ENCODE measurements at places on chromosomes 3 and 15.

DNA sequence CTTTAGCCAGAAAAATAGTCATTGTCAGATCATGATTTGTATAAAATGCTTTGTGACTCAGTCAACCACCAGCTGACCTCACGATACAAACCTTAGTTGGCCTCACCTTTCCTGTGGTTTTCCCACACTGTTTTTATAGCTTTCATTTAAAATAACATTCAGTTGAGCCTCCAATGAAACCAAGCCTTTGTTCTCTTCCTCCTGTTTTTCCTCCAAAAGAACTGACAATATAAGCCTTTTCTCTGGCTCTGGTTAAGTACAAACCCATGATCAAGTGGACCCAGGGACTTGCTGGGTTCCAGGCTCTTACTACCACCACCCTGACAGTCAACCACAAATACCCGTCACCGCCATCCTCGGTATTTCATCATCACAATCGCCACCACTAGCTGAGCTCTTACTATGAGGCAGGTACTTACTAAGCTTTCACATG lies 81.7 kb downstream of the TAMM41 start:
- peak; percentile 83 for DNase-seq

GRCh38 chr3:162400697-162401096 lies 904.1 kb downstream of the OTOL1 start:
- DNase-seq = no peak

DNA sequence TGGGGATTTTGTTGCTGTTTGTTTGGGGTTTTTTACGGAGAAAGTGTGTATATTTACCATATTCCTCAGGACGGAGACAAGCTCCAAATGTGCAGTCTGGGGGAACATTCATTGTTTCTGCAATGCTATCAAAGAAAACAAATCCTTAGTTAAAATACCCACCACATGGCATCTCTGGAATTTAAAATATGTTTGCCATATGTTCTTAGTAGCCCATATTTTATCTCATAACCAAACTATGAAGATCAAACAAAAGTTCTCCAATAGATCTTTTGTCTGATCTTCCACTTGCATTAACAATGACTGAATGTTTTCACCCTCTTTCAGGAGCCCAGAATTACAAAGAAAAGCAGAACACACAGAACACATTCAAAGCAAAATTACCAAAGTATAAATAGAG lies 35.3 kb downstream of the EFHB start:
- no peak for DNase-seq

DNA sequence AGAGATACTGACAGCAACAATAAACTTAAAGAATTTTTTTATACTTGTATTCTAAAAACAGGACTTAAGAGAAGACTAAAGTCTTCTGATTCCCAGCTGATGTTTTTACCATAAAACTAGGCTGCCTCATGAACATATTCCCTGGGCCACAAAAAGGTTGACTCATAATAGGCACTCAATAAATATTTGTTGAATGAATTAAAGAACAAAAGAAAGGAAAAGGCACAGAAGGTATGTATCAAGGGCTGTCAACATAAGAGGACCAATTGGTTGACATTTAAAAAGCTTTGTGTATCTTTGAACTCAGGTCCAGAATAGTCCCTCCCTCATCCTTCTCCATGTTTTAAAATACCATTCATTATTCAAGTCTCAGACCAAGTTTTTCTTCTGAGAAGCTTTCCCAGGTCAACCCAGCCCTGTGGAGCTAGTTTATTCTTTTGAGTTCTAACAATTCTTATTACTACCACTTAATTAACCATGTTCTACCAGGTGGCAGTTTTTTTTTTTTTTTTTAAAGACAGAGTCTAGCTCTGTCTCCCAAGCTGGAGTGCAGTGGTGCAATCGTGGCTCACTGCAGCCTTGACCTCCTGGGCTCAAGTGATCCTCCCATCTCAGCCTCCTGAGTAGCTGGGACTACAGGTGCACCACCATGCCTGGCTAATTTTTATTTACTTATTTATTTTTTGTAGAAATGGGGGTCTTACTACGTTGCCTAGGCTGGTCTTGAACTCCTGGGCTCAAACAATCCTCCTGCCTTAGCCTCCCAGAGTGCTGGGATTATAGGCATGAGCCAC lies 17.5 kb upstream of the ARHGEF3 start:
- DNase-seq = no peak

GRCh38 chr15:57198131-57198530 lies 178.2 kb upstream of the CGNL1 start:
- no peak for DNase-seq

DNA sequence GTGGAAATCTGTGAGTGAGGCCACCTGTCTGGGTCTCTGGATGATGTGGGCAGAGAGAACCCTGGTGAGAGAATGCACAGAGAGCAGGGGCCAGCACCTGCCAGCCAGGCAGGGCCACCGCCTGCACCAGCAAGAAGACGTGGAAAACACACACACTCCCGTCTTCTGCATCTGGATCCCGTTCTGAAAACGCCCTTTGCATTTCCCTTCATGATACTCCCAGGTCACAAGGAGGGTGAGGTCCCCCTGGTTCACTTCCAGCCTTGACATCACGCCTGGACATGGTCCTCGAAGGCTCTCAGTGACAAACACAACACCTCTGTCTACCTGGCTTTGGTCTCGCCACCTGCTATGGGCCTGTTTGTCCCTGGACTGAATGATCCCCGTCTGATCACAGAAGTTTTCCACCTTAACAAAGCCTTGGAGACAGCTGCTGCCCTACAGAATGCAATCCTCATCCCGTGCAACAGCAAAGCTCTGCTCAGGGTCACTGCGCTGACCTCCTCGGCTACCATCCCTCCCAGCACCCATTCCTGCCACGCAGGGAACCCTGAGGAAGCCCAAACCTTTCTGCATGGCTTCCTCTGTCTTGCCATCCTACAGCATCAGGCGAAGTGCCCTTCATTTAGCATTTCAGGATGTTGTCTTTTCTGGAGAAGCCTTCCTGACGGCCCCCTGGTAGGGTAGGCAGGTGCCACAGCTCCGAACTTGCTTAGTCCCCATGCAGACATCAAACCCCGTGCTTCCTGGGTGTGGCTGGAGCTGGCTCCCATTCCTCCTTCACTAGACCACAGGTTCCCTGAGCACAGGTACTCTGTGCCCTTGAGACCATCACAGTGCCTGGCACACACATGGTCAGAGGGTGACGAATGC lies 122.5 kb downstream of the ATP10A start:
- no peak for DNase-seq

DNA sequence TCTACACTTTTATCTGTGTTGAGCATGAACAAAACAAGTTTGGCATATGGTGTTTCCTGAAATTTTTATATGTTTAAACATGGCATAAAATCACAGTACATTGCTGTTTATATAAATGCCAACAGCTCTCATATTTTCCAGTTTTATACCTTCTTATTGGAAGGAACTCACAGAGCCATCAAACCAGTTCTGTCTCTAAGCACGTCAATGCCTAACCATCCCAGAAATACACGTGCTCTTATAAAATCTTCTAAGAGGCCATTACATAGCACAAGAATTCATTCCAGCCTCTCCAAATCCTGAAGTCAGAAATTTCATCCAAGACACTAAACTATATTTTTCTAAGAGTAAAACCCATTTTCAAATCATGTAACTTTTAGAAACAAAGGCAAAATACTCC lies 20.8 kb downstream of the SLC9A9 start:
- no peak for DNase-seq

DNA sequence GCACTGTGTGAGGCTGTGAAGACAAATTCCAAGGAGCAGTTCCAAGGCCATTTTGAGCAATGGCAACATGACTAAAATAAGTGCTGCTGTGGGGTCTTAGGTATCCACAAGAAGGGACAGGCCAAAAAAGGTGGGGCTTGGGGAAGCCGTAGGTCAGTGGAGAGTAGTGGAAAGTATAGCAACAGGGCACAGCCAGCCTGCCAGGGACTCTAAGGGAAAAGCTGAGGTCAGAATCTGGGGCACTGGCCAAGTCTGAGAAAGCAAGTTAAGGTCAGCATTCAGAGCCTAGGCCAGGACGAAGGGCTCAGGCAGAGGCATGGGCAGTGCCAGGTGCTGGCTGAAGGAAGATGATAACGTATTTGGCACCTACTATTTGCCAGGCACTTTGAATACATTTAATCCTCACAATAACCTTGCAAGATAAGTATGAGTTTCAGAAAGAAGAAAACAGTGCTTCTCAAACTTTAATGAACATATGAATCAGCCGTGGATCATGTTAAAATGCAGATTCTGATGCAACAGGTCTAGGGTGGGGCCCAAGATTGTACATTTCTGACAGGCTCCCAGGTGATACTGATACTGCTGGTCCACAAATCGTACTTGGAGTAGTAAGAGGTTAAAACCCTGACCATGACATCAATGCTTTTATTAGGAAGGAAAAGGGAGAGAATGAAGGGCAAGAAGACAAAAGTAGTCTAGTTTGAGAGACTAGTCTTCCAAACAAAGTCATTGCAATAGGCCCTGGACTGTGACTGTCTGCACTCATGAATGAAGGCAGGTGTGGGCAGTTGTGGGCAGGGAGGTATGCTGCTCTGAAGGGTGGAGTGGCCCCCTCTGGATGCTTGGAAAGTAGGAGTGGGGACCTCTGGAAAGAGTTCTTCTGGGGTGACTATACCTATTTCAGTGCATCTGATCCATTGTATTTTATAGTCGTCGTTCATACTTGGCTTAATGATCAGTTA lies 106.3 kb upstream of the ANKRD28 start:
- peak; percentile 9 for DNase-seq

DNA sequence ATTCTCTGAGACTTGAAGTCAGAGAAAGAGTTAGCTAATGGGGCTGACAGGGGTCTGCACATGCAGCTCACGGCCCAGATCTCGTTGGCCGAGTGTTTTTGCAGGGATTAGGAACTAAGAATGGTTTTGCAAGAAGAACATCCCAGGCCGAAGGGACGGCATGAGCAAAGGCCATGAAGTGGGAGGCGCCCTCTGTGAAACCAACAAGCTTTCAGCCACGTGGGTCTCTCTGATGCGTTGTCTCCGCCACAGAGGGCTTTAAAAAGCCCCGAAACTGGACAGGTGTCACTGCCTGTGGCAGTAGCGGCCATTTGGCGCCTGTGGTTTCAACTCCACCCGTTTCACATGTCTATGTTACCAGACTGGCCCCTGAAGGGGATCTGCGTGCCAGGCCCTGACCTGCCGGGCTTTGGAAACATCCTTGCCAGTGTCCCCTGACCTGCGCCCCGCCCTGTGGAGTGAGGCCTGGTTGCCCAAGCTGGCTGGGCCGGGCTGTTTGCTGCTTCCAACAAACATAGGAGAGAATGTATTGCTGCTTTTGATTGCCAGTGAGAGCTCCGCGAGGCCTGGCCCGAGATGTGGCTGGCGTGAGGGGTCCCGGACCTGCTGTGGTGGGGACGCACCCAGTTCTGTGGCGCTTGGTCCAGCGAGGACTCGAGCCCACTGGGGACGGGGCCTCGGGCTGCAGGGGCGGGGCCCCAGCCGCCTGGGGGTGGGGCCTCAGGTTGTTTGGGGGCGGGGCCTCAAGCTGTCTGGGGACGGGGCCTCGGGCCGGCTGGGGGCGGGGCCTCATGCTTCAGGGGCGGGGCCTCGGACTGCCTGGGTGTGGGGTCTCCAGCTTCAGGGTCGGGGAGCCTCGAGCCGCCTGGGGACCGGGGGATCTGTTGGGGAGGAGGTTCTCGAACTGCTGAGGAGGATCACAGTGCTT lies 30.4 kb downstream of the GOLGA6L2 start:
- DNase-seq = no peak

DNA sequence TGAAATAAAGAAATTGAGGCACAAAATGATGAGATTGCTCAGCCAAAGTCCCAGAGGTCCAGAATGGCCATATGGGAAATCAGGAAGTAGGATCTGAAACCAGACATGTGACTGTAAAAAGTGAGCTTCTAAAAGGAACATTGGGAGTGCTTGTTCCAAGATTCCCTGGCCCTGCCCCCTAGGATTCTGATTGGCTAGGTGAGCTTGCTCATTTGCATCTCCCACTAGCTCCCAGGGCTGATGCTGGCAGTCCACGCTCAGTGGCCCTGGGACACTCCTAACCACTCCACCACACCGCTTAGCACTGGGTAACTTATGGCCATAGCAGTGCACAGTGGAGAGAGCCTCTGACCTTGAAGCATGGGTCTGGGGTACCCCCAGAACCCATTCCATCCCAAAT lies 326.7 kb downstream of the NTRK3 start:
- DNase-seq = no peak
